ENCODE measurements at places on chromosomes 12 and 14. TPM values are rescaled to one million over a fixed set of nuclear protein-coding genes. Genes with fewer than 3 reads are reported as not detected.
A peak's percentile ranks its signal among the peaks of the same experiment; 100 is the strongest.

DNA sequence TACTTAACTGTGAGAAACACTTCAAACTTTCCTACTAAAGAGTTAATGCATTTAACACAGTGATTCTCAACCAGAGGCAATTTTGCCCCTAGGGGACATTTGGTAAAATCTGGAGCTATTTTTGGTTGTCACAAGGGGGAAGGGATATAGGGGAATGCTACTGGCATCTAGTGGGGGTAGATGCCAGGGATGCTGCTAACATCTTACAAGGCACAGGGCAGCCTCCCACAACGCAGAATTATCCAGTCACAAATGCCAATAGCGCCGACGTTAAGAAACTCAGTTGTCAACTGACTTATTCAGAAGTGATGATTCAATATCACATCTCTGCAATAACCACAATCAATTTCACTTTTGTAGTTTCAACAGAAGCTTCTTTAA lies 2.0 kb downstream of the EEA1 start:
- no peak for ATAC-seq

DNA sequence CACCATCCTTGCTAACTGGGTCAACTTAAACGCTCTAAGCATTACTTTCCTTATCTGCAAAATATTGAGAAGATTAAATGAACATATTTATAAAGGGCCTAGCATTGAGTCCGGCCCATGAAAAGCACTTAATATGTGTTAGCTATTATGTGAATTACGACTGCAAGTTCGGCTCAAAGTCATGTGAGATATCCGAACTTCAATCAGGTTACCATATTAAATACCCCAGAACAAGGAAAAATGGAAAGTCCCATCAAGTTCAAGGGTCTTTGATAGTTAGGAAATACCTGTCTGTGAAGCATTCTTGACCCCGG lies 487 bp upstream of the NRDE2 start:
- ATAC-seq = no peak

DNA sequence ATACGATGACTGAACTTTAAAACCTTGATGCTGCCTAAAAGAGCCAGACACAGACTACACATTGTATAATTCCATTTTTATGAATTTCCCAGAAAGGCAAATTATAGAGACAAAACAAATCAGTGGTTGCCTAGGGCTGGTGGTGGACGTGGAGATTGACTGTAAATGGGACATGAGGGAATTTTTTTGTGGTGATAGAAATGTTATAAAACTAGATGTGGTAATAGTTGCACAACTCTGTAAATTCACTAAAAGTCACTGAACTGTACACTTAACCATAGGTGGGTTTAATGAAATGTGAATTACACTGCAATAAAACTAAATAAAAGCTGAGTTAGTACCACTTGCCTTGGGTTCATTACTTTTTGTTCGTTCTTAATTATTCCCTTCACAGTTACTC lies 72.1 kb downstream of the PLEKHA5 start:
- ATAC-seq = no peak

GRCh38 chr14:101877766-101878165 lies 86.6 kb upstream of the DYNC1H1 start:
- no peak for ATAC-seq

- ATAC-seq = no peak
Measured at GRCh38 chr12:48812389-48812788, 5.9 kb upstream of the CACNB3 start.

DNA sequence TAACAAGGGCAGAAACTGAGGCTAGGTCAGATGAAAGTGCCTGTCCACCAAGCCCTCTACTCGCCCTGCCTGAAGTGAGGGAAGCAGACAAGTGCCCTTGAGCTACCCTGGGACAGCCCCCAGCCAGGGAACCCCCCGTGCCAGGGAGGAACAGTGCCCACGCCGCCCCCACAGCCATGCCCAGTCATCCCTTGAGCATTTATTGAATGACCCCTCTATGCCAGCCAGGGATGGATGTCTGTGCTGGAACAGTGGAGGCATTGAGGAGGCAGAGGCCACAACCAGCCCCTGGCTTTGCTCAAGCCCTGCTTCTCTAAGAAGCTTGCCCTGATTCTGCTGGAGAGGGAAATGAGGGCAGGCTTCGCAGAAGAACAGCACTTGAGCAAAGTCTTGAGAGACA lies 3.7 kb upstream of the AQP6 start:
- ATAC-seq = no peak

- ATAC-seq = no peak
Measured at GRCh38 chr14:43147485-43147884, 1359.6 kb downstream of the FSCB start.

GRCh38 chr12:92553389-92553788 lies 149.4 kb upstream of the PLEKHG7 start:
- peak; percentile 81 for ATAC-seq

DNA sequence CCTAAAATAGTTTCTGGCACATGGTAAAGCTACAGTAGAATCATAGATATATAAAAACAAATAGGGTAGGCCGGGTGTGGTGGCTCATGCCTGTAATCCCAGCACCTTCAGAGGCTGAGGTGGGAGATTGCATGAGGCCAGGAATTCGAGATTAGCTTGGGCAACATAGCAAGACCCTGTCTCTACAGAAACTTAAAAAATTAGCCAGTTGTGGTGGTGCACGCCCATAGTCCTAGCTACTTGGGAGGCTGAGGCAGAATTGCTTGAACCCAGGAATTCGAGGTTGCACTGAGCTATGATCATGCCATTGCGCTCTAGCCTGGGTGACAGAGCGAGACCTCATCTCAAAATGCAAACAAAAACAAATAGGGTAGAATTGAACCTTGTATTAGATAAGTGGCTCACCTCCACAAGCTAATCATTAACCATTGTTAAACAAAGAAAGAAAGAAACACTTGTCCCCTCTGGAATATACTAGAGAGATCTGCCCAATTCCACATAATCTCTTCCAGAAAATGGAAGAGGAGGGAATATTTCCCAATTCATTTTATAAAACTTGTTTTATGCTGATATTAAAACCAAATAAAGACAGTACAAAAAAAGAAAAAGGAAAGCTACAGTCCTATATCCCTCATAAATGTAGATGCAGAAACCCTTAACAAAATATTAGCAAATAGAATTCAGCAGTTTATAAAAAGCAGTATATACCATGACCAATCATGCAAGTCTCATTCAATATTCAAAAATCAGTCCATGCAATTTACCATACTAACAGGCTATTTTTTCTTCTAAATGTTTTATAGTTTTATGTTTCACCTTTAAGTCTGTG lies 22.7 kb upstream of the DHRS2 start:
- no peak for ATAC-seq

DNA sequence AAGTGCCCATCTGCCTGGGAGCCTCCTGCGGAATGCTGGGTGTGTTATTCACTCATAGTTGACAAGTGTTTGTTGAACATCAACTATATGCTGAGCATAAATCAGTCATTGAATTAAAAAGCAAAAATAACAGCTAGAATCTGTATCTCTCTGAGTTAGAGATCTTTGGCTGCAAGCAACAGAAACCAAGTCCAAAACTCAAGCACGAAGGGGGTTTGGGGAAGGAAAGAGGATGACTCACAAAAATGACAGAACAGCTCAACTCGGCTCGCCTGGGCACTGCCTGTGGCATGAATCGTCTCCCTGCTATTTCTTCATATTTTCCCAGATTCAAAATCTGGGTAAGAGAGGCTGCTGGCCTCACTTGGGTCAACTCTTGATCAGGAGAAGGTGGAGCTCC lies 72.6 kb upstream of the NCOR2 start:
- peak; percentile 30 for ATAC-seq

GRCh38 chr12:1488908-1489381 lies 105.4 kb downstream of the FBXL14 start:
- peak; percentile 31 for ATAC-seq

DNA sequence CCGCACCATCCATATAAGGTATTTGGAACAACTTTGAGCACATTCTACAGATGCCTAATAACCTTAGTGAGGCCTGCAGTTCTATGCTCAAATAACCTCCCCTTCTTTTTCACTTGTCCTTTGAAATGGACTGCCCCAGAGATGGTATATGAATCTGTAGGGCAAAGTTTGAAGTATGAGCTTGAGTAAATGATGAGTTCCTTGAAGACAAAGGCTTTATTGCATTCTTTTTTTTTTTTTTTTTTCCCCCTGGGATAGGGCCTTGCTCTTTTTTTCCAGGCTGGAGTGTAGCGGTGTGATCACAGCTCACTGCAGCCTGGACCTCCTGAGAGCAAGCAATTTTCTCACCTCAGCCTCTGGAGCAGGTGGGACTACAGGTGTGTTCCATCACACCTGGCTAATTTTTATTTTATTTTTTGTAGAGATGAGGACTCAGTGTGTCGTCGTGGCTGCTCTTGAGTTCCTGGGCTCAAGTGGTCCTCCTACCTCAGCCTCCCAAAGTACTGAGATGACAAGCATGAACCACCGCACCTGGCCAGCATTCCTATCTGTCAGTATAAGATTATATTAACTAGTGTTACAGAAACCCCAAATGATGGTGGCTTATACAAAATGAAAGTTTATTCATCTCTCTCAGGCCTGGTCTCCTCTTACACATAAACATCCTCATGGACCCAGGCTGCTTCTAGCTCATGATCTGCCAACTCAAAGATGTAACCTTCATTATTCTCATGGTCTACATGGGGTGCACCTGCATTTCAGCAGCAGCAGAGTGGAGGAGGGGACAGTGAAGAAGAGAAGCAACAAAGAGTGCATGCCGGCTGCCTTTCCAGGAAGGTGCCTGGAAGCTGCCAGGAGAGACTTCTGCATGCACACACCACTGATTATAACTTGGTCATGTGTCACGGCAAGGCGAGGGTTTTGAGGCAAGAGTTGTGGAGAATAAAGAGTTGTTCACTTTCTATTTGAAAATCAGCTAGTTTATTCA lies 101.4 kb downstream of the DUSP16 start:
- no peak for ATAC-seq

DNA sequence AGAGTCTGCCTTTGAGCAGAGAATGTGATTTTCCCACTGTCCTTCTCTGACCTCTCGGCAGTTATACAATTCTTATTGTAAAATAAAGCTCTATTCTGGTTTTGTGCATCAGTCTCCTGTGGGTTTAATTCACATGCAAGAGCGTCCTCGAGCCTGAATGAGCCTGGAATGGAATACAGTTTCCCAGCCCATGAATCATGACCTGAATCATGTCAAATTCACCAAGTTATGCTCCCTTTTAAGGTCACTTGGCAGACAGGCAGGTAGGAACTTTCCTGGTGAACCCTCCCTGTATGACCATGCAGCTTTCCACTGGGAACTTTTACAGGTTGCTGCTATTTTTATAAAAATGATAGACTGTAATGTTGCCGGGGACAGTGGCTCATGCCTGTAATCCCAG lies 41.7 kb downstream of the BICD1 start:
- no peak for ATAC-seq

DNA sequence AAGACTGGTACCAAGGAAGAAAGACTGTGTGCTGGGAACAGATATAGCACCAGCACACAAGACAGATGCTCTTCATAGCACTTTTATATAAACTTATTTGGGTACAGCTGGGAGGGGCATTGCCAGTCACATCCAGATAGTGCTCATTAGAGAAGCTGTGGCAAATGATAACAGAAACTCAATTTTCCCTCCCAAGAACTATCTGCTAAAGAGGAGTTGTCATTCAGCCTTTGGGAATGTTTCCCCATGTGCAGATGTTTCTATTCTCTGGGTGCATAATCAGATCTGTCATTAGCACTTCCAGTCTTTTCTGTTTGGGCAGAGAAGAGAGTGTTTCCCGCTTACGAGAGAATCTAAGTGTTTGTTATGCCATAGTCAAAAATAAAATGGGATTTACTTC lies 714.9 kb upstream of the MDGA2 start:
- no peak for ATAC-seq

GRCh38 chr14:50007123-50007903 lies 109.1 kb downstream of the VCPKMT start:
- ATAC-seq = peak; percentile 94

DNA sequence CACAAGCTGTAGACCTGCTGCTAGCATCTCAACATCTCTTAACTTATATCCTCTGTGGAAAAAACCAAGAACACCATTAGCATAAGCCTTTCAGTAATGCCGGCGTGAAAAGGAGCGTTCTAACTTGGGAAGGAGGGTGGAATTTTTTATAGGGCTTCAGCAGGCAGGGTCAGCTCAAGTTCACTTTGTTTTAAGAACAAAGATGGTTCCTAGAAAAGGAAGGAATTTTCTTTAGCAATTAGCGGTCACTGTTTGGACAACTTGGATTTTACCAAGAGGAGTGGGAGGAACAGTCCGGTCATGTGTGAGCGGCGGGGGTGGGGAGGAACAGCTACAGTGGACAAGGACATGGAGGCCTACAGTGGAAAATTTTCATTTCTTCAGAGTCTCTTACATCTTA lies 35.9 kb downstream of the BBS10 start:
- ATAC-seq = no peak

GRCh38 chr14:87080146-87080545 lies 912.8 kb downstream of the GALC start:
- no peak for ATAC-seq

GRCh38 chr14:101226603-101227425 lies 323.3 kb upstream of the RTL1 start:
- no peak for ATAC-seq

GRCh38 chr14:30243805-30244204 lies 315.2 kb upstream of the G2E3 start:
- ATAC-seq = peak; percentile 84

DNA sequence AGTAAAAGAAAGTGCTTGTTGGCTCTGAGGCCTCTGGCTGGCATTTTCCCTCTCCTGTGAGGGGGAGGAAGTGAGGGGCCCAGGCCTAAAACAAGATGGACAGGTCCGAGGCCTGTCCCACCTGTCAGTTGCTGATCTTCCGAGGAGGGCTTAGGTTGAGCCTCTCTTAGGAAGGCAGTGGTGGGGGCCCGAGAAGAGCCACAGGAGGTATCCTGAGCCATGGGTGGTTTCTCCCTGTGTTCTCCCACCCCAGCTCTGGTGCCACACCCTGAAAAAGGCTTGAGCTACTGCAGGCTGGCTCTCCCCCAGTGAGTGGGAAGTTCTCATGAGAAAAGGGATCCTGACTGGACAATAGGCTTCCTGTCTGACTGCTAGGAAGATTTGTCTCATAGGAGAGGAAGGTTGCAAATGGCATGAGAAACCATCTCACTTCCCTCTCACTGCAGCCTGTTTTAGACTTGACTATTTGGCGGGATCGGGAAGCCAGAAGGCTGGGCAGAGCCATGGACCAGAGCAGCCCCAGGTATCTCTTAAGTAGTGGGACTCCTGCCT lies 72.1 kb upstream of the SRSF5 start:
- ATAC-seq = peak; percentile 35

- ATAC-seq = peak; percentile 61
Measured at GRCh38 chr12:66156654-66157053, 13.1 kb downstream of the TMBIM4 start.

GRCh38 chr12:105960319-105961083 lies 178.3 kb downstream of the NUAK1 start:
- no peak for ATAC-seq

The KRT74 gene
- total RNA-seq = 0.12 TPM

The CHPT1 gene
- 8.0 TPM for total RNA-seq

The IFI27 gene
- 70.2 TPM for total RNA-seq

The EPS8 gene
- total RNA-seq = 7.7 TPM

The CPNE6 gene
- total RNA-seq = not detected

The ABCC9 gene
- total RNA-seq = 3.0 TPM

The ETFBKMT gene
- total RNA-seq = 1.3 TPM

The FOXN4 gene
- total RNA-seq = not detected

The BTG1 gene
- total RNA-seq = 119 TPM

The PGF gene
- 4.1 TPM for total RNA-seq

The PRB3 gene
- not detected for total RNA-seq

Measured in esophagus mucosa (tissue), 1 donor.